CD8-positive, alpha-beta memory T cell (primary cell): ENCODE measurements at places on chromosomes 2 and 18. TPM values are rescaled to one million over a fixed set of nuclear protein-coding genes. Genes with fewer than 3 reads are reported as not detected.

The EPB41L3 gene
- total RNA-seq = 1.8 TPM

The SNORC gene
- 2.5 TPM for total RNA-seq

DNA sequence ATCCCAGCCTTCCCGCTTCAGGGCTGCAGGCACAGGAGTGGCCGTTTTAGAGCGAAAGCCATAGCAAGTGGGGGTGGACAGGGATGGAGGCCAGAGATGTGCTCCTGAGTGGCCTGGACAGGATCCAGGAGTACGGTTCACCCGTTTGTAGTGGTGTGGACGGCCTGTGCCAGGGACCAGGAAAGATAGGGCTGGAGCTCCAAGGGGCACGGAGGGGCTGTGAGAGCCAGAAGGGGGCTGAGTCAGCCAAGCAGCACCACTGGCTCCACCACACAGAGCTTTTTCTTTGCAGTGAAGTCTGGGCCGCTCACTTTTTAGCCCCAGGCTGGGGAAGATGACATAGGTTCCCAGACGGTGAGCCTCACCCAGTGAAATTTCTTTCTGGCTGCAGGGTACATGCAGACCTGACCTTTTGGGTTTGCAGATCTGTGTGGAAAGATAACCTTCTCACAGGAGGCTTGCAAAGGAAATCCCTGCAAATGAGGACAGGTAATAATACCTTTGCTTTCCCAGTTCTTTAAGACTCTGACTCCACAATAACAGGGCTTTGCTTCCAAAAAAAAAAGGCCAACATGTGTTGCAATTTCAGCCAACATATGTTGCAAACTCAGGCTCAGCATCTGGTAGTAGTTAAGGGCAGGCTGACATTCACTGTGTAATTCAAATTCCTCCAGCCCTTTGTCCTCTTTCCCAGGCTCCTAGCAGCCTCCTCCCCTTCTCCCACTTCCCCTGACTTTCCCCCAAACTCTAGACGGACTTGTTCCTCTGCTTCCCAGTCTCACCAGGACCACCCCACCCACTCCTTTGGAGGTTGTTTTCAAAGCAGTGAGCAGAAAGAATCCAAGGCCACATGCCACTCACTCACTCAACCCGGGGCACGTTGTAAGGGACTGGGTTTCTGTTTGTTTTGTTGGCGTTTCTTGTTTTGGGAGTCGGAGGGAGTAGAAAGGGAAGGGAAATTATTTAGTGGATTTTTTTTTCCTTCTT, 20.3 kb upstream of the LAPTM4A start:
- DNase-seq = no peak
- H3K27me3 ChIP-seq = no peaks in the 10 kb centered on the region
- H3K36me3 ChIP-seq = no peaks in the 10 kb centered on the region
- no peak overlapping the region for H3K27ac ChIP-seq
- no peaks in the 10 kb centered on the region for H3K4me1 ChIP-seq

- no peak overlapping the region for H3K27ac ChIP-seq
- H3K4me1 ChIP-seq = no peaks in the 10 kb centered on the region
- no peak overlapping the region for H3K4me3 ChIP-seq
- no peaks in the 10 kb centered on the region for H3K36me3 ChIP-seq
Observed at GRCh38 chr2:221943076-221943810, 355.6 kb downstream of the PAX3 start.

- H3K27ac ChIP-seq = no peak overlapping the region
- H3K4me1 ChIP-seq = no peaks in the 10 kb centered on the region
- DNase-seq = no peak
- H3K36me3 ChIP-seq = no peaks in the 10 kb centered on the region
- H3K4me3 ChIP-seq = no peak overlapping the region
Observed at GRCh38 chr18:27577752-27578151, 392.6 kb upstream of the CHST9 start.

The SEC11C gene
- total RNA-seq = 177 TPM

The UGT1A8 gene
- not detected for total RNA-seq

DNA sequence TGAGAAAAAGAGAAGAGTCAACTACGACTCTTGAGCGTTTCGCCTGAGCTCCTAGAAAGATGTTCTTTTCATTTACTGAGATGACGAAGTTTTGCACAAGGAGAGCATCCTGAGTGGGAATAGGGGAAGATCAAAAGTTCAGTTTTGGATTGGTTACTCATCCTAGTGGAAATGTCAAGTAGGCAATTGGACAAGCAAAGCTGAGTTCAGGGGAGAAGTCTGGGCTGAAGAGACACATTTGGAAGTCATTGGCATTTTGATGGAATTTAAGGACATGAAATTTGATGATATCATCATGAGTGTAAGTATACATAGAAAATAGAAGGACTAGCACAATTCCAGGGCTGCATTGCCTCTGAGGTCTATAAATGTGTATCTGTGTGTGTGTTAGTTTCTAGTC, 416.6 kb downstream of the RAD51AP2 start:
- no peaks in the 10 kb centered on the region for H3K36me3 ChIP-seq
- no peak for DNase-seq
- no peak overlapping the region for H3K4me3 ChIP-seq
- H3K27me3 ChIP-seq = no peaks in the 10 kb centered on the region
- H3K4me1 ChIP-seq = no peaks in the 10 kb centered on the region

The FNDC4 gene
- not detected for total RNA-seq

DNA sequence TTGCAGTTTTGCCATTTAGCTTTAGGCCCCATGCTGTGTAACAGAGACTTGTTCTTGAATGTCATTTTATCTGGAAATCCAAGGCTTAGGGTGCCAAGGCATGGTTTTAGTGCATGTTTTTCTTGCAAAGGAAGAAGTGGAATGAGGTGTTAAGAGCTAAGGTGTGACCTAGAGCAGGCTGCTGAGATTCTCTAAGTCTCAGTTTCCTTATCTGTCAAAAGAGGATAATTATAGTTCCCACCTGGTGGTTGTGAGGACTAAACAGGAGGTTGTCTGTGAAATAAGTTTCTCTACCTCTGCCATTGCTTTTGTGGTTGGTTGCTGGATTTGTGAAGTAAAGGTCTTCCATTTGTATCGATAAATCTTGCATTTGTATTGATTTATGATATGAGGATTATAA, 82.0 kb downstream of the TANC1 start:
- DNase-seq = no peak
- no peaks in the 10 kb centered on the region for H3K4me1 ChIP-seq
- H3K4me3 ChIP-seq = no peak overlapping the region
- H3K27me3 ChIP-seq = no peaks in the 10 kb centered on the region

The NGEF gene
- 0.38 TPM for total RNA-seq

- H3K4me1 ChIP-seq = peaks cover 49% of the 10 kb centered on the region
- DNase-seq = no peak
- no peak overlapping the region for H3K4me3 ChIP-seq
Observed at GRCh38 chr18:48811401-48811800, 139.4 kb downstream of the SMAD7 start.

- no peak overlapping the region for H3K27ac ChIP-seq
- H3K36me3 ChIP-seq = no peaks in the 10 kb centered on the region
- H3K27me3 ChIP-seq = no peaks in the 10 kb centered on the region
- no peak overlapping the region for H3K4me3 ChIP-seq
Observed at GRCh38 chr2:109133746-109134145, 4.7 kb downstream of the SH3RF3 start.

- no peaks in the 10 kb centered on the region for H3K4me1 ChIP-seq
- DNase-seq = no peak
- no peaks in the 10 kb centered on the region for H3K27me3 ChIP-seq
- peaks cover 44% of the 10 kb centered on the region for H3K36me3 ChIP-seq
- H3K27ac ChIP-seq = no peak overlapping the region
- H3K4me3 ChIP-seq = no peak overlapping the region
Observed at GRCh38 chr2:24955232-24955631, 16.5 kb downstream of the DNAJC27 start.

DNA sequence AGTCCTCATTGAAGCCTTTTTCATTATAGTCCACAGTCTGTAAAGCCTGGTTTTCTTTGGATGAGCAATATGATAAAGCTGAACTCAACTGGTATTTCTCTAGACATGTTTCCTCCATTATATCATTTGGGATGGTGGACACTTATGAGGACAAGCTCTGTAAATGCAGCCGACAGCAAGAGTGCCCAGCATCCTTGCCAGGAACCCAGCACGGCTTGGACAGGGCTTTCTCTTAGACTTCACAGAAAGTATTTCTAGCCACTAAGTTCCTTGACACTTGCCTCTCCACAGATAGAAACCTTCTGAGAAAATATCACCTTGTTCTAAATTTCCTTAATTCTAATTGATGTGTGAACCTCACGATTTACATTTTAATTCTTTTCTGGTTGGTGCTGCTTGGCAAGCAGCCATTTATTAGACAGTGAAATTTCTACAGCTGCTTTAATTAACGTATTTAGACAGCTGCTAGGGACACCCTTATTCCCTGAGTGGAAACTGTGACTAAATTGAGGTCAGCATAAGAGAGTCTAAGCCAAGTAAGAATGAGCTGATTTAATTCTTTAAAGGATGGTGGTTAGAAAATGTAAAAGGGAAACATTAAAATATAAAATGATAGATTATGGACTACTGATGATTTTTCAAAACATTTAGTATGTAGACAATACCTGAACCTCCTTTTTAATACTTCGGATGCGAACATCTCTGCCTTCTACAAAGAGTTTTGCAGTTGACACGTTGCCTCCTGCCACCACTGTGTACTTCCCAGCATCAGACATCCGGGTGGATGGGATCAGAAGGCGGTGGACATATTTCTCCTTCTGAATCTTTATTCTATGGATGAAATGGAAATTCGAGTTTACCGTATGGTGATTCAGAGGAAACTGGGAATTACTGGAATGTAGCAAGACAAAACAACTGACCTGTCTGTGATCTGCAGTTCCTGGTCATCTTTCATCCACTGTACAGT, 39.8 kb downstream of the TTN start:
- DNase-seq = no peak
- H3K27ac ChIP-seq = no peak overlapping the region
- H3K27me3 ChIP-seq = no peaks in the 10 kb centered on the region
- peaks cover 5% of the 10 kb centered on the region for H3K36me3 ChIP-seq
- H3K4me1 ChIP-seq = no peaks in the 10 kb centered on the region
- no peak overlapping the region for H3K4me3 ChIP-seq

The GPBAR1 gene
- total RNA-seq = 0.51 TPM

GRCh38 chr2:120206022-120206581, 17.1 kb downstream of the TMEM185B start:
- no peak overlapping the region for H3K27ac ChIP-seq
- H3K27me3 ChIP-seq = no peaks in the 10 kb centered on the region
- no peak for DNase-seq
- no peaks in the 10 kb centered on the region for H3K36me3 ChIP-seq
- H3K4me3 ChIP-seq = no peak overlapping the region

GRCh38 chr18:12278215-12278671, 24.1 kb downstream of the CIDEA start:
- H3K4me1 ChIP-seq = no peaks in the 10 kb centered on the region
- H3K27ac ChIP-seq = no peak overlapping the region
- H3K4me3 ChIP-seq = no peak overlapping the region
- H3K36me3 ChIP-seq = no peaks in the 10 kb centered on the region

DNA sequence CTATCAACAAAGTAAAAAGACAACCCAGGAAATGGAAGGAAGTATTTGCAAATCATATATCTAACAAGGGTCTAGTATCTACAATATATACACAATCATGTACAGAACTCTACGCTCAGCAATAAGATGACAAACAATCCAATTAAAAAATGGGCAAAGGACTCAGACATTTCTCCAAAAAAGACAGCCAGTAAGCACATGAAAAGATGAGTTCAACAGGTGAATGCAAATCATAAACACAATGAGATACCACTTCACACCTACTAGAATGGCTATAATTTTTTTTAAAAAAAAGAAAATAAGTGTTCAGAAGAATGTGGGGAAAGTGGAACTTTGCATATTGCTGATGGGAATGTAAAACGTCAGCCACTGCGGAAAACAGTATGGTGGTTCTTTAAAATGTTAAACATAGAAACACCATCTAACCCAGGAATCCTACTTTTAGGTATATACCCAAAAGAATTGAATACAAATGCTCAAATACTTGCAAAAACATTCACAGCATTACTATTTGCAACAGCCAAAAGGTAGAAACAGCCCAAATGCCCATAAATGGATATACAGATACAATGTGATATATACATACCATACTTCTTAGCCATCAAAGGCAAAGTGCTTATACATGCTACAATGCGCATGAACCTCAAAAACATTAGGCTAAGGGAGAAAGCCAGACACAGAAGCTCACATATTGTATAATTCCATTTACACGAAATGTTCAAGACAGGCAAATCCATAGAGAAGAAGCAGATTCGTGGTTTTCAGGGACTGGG, 121.2 kb downstream of the CABYR start:
- H3K4me3 ChIP-seq = no peak overlapping the region
- no peak for DNase-seq
- H3K4me1 ChIP-seq = no peaks in the 10 kb centered on the region
- no peaks in the 10 kb centered on the region for H3K27me3 ChIP-seq
- H3K27ac ChIP-seq = no peak overlapping the region

The EFR3B gene
- total RNA-seq = 0.27 TPM

- H3K27ac ChIP-seq = no peak overlapping the region
Observed at GRCh38 chr2:8432706-8433336, 249.0 kb upstream of the ID2 start.

DNA sequence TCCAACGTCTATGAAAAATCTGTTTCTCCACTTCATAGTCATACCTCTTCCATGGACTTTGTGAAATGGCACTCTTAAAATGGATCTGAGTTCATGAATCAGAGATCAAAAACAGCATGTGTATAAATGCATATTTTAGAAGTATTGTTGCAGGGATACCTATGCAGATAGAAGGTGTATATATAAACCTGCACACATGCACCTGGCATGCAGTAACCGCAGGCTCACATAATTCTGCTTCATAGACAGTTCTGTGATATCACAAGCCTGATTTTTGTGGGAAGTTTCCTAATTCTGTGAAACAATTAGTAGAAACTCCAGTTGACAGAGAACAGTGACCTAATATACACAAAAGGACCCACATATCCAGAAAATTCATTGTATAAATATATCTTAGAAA, 421.7 kb downstream of the TGIF1 start:
- no peak overlapping the region for H3K4me3 ChIP-seq
- H3K36me3 ChIP-seq = no peaks in the 10 kb centered on the region
- H3K4me1 ChIP-seq = no peaks in the 10 kb centered on the region

The BCL11A gene
- total RNA-seq = 0.15 TPM
